ENCODE measurements at places on chromosomes 13 and 19.

GRCh38 chr13:108444448-108444847 lies 174.9 kb downstream of the TNFSF13B start:
- no peak for DNase-seq

DNA sequence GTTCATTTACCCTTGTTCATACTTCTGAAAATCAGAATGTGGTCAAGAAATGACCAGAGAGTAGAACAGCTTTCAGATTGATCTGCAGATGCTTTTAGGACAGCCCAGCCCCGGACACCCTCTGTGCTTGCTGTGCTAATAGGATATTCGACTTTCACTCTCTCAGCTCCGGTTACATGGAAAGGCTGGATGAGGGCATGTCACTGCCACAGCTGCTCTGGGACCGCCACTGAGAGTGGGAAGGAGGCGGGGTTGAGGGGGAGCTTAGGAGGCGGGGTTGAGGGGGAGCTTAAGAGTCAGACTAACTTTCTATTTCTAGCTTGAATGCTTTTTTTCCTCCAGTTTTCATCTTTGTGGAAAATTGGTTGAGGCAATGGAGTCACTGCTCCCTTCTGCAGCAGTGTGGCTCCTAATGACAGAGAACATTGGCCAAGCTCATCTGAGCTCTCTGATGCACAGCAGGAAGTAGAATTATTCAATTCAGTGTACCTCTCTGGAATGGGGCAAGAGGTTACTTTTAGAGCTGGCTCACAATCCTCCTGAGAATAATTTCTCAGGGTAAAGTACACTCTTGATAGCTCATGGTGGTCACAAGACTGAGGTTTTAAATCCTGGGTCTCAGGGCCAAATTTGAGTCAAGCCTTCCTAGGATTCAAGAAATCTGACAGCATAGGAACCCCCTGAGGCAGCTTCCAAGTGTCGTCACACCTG lies 74.6 kb upstream of the NPAS1 start:
- no peak for DNase-seq

DNA sequence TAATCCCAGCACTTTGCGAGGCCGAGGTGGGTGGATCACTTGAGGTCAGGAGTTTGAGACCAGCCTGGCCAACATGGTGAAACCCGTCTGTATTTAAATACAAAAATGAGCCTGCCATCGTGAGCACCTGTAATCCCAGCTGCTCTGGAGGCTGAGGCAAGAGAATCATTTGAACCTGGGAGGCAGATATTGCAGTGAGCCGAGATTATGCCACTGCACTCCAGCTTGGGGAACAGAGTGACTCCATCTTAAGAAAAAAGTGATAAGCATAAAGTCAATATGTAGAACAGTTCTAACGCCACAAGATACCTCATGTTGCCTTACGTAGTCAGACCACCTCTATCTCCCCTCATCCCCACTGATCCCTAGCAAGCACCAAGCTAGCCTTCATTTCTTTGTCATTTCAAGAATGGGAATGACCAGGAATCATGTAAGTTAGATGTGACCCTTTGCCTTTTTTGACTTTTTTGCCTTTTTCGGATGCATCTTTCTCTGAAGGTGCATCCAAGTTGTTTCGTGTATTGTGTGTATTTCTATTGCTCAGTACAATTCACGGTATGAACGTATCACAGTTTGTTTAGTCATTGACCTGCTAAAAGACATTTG lies 6.4 kb downstream of the RPL21 start:
- DNase-seq: no peak

- no peak for DNase-seq
Observed at GRCh38 chr19:45324349-45324907, 1.8 kb upstream of the CKM start.

DNA sequence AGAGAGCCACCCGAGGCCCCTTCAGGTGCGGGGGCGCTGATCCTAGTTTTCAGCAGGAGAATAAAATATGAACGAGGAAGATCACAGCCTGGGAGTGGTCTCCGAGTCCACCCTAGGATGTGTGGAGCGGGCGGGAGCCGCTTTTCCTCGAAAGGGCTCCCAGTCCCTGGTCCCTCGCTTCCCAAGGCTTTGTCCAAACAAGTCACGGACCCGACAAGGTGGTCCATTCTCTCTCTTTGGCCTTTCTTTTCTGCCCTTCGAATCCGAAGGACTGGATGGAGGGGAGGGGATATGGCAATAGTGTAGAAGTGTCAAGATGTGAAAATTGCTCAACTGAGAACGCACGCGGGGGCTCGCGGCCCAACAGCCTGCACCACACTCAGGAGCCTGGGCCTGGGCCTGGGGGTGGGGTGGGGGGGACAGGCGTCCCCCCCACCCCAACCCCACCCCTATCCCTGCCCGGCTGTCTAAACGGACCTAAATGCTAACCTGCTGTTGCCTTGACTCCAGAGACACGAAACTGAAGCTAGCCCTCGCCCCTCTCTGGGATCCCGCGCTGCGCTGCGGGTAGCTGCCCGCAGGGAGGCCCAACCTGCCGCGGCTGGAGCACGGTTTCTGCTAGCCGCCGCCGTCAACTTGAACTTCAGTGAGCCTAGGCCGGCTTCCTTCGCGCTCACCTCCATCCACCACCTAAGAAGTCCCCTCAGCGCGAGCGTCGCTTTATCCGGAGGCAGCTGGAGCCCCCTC lies 7.1 kb downstream of the ZIC2 start:
- no peak for DNase-seq

- DNase-seq: no peak
Observed at GRCh38 chr19:19711934-19712828, 20.7 kb downstream of the ZNF14 start.

DNA sequence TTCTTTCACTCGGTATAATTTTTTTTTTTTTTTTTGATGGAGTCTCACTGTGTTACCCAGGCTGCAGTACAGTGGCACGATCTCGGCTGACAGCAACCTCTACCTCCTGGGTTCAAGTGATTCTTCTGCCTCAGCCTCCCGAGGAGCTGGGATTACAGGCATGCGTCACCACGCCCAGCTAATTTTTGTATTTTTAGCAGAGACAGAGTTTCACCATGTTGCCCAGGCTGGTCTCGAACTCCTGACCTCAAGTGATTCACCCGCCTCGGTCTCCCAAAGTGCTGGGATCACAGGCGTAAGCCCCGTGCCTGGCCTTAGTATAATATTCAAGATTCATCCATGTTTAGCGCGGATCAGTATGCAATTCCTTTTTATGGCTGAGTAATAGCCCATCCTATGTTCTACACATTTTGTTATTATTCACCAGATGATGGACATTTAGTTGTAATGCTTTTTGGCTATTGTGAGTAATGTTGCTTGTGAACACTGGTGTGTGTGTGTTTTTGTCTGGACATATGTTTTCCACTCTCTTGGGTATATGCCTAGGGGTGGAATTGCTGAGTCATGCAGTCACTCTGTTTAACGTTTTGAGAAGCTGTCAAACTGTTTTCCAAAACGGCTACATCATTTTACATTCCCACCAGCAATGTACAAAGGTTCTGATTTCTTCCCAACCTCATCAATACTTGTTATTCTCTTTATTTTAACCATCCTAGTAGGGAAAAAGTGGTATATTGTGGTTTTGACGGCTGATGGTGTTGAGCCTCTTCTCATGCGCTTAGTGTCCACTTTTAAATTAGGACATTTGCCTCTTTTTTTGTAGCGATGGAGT lies 22.9 kb downstream of the PLEKHF1 start:
- DNase-seq: peak; percentile 6

- peak; percentile 50 for DNase-seq
Observed at GRCh38 chr19:18292810-18293641, 11.6 kb upstream of the JUND start.

DNA sequence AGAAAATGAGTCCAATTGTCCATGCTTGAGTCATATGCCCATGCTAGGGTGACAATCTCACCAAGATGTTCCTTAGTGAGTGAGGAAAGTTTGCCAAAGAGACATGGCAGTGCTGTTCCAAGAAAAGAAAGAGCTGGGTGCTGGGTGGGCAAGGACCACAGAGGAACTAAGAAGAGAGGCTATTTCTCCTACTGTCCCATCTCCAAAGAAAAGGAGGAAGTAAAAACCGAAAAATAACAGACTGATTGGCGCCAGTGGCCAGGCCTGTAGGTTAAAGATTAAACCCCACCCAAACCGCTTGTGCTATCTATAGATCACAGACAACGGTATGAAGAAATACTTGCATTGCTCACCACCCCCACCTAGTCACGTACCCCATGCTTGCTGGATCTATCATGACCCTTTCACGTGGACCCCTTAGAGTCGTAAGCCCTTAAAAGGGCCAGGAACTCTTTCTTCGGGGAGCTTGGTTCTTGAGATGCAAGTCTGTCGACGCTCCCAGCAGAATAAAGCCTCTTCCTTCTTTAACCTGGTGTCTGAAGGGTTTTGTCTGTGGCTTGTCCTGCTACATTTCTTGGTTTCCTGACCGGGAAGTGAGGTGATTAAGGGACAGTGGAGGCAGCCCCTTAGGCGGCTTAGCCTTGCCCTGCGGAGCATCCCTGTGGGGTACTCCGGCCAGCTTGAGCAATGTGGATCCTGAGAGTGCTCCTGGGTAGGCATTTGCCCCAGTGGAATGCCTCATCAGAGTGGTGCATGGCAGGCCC lies 606.5 kb downstream of the UQCRFS1 start:
- no peak for DNase-seq
